ENCODE measurements at places on chromosomes 6 and 20.

DNA sequence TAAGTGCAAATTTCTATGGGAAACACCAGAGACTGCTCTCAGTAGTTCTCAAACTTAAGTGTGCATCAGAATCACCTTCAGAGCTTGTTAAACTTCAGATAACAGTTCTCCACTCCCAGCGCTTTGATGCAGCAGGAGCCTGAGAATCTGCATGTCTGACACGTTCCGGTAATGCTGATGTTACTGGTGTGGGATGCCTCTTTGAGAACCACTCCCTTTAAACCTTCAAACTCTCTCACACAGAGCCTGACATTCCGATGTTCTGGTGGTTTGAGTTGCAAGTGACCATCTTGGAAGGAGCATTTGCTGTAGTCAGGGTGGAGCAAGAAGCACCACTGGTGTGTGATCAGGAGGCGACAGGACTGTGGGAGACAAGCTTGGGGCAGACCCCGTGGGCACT is 57.9 kb downstream of the OTOR start:
- DNase-seq: no peak

DNA sequence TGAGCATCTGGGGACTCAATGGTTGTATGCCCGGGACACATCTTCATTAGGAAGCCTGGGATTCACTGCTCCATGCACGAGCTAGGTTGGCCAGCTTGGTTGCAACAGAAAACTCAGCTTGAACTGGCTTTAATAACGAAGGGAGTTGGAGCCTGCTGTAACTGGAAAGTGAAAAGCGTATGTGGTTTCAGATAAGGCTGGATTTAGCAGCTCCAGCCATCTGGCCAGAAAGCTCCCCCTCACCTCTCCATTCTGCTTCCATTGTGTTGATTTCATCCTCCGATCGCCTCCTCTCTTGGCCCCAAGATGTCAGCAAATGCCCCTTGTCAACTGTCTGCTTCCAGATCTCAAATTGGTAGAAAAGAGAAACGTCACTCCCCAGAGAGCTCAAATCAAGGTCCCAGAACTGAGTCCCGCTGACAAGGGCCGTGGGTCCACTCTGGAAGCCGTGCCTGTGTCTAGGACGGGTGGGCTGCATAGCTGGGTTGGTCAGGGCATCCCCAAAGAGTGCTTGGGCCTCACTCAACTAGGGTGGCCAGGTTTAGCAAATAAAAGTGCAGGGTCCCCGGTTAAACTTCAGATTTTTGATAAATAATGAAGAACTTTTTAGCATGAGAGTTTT is 117.0 kb upstream of the PMEPA1 start:
- no peak for DNase-seq

DNA sequence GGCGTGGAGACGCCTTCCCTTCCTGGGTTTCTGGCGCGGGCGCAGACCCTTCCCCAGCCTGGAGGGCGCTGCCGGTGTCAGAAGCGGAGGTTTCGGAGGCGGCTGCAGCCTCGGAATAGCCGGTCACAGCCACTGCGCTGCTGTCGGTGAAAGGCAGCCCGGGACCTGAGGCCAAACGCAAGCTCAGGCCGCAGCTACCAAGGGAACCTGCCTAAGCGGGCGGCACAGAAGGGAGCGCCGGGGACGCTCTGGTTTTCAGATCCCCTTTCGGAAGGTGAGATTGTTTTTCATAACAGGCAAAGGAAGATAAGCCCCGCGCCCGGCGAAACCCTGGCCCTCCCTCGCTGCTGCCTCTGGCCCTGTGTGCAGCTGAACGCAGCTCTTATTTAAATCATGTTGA is 116.5 kb downstream of the FAM120B start:
- DNase-seq: no peak

GRCh38 chr20:10004900-10005299 is 29.9 kb upstream of the ANKEF1 start:
- DNase-seq: no peak

- DNase-seq: peak; percentile 60
These were observed 995 bp upstream of the GSTA4 start for GRCh38 chr6:52995913-52996645.

GRCh38 chr6:81144346-81144745 is 608.1 kb downstream of the TENT5A start:
- DNase-seq: no peak

- peak; percentile 8 for DNase-seq
These were observed 185.8 kb upstream of the TENT5A start for GRCh38 chr6:81938014-81938856.

GRCh38 chr6:145252737-145253136 is 482.6 kb downstream of the EPM2A start:
- no peak for DNase-seq

- DNase-seq: no peak
These were observed 196.9 kb downstream of the PRL start for GRCh38 chr6:22099923-22100322.

DNA sequence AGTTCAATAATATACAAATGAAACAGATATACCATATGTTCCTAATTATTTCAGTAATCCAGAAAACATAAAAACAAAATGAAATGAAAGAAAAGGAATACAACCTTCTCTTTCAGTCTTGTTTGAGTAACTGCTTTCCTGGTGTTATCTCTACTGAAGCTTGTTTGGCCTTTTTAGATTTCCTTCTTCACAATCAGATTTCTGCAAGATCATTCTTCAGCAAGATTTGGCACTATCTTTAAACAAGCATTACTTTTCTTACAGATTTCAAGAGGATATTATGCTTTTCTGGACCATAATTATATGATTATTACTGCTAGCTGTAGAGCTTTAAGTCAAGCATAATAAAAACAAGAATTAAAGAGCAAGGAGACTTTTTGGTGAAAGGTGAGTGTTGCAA is 120.2 kb downstream of the MYB start:
- DNase-seq: no peak

GRCh38 chr20:13418263-13419229 is 197.5 kb downstream of the ISM1 start:
- no peak for DNase-seq

DNA sequence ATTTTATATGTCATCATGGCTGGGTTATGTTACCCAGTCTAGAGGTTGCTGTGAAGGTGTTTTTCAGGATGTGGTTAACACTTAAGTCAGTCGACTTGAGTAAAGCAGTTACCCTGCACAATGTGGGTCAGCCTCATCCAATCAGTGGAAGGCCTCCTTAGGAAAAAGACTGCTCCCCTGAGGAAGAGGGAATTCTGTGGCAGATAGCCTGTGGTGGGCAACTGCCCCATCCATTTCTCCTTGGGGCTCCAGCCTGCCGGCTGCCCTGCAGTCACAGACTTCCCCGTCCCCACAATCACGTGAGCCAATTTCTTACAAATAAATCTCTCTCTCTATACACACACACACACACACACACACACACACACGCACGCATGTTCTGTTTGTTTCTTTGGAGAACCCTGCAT is 34.5 kb upstream of the MPC1 start:
- DNase-seq: no peak

DNA sequence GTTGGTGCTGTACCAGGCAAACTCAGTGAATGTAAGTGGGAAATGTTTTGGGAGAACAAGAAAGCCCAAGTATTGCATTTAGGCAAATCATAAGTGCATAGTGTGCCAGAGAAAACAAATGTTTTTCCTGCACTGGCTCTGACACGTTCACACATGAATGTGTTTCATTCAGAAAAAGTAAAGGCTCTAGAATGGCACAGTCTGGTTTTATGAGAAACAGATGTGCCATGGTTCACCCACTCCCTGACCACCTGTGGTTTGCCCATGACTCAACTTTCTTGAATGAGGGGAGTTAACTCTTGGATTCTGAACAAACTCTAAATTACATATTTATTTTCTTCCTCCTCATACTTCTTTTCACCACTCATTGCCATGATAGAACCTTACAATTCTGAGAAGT is 126.9 kb downstream of the KCNQ5 start:
- DNase-seq: peak; percentile 89

DNA sequence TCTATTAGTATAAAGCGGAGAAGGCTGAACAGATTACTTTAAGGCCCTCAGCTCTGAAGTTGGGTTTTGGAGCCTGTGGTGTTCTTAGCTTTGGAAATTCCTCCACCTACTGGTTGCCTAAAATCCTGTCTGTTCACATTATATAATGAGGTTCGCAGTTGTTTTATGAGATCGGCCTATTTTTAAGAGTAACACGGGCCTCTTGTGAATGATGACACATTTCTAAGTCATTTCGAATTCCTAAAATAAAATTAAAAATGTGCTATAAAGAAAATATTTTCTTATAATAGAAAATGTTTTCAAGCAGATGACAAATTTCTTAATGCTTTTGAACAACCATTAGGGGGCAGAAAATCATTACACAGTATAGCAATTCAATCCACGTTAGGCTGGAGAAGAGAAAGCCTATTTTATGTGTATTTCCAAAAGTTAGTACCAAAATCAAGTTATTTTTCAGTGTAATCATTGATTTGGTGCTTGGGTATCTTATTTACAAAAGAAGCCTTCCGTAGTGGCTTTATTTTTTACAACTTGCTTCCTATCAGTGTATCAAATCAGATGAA is 15.8 kb upstream of the FAM8A1 start:
- peak; percentile 57 for DNase-seq

DNA sequence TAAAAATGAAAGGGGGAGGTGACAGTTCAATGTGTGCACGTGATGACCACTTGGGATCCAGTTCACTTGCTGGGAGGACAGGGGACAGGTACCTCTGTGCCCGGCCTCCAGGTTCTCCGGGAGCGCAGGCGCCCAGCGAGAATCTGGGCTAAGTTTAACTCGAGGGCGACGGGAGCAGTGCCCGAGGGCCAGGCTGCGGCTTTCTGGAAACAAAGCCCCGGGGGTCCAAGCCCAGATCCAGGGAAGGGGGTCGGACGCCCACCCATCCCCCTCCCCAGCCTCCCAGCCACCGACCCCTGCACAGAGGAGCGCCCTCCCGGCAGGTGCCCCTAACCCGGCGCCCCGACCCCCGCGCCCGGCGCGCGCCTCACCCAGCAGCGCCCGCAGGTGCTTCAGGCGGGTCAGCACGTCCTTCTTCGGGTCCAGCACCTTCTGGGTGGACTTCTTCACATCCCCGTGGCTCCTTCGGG is 405 bp downstream of the RALGAPA2 start:
- no peak for DNase-seq

GRCh38 chr20:62679978-62680589 is 28.6 kb upstream of the NTSR1 start:
- DNase-seq: no peak

DNA sequence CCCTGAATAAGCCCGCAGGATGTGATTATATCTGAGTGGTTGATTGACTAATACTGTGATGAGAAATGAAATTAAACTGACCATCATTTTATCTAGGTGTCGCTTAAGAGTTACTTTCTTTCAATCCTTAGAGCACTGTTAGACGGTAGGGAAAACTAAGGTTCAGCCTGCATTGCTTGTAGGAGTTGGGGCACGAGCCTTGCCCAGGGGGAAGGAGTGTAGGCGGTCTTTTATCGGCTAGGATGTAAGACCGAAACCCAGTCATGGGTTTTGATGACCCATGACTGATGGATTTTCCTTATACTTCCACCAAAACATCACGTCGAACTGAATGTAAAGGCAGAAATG is 392 bp upstream of the TASP1 start:
- no peak for DNase-seq

Measured in brain pericyte (primary cell).